ENCODE measurements at places on chromosomes 6 and 20. TPM values are rescaled to one million over a fixed set of nuclear protein-coding genes. Genes with fewer than 3 reads are reported as not detected.

GRCh38 chr6:57040011-57040410 lies 6.5 kb upstream of the KIAA1586 start:
- DNase-seq = no peak

DNA sequence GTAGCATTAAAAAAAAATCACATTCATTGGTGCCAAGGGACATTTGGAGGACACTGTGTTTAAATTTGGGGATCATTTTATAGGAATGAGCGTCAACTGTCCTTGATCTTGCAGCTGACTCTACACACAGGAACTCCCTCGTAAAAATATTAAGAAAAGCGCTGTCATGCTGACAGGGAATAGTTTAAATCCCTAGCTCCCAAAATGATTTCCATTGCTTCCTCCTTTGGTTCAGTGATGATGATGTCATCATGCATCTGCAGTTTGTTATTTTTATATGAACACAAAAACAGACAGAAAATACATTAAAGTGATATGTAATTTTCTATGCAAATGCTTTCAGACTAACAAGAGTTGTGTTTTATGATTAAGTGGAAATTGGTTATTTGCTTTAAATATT lies 275.6 kb downstream of the BTBD9 start:
- no peak for DNase-seq

- no peak for DNase-seq
Measured at GRCh38 chr6:76703285-76703684, 630.8 kb upstream of the IMPG1 start.

DNA sequence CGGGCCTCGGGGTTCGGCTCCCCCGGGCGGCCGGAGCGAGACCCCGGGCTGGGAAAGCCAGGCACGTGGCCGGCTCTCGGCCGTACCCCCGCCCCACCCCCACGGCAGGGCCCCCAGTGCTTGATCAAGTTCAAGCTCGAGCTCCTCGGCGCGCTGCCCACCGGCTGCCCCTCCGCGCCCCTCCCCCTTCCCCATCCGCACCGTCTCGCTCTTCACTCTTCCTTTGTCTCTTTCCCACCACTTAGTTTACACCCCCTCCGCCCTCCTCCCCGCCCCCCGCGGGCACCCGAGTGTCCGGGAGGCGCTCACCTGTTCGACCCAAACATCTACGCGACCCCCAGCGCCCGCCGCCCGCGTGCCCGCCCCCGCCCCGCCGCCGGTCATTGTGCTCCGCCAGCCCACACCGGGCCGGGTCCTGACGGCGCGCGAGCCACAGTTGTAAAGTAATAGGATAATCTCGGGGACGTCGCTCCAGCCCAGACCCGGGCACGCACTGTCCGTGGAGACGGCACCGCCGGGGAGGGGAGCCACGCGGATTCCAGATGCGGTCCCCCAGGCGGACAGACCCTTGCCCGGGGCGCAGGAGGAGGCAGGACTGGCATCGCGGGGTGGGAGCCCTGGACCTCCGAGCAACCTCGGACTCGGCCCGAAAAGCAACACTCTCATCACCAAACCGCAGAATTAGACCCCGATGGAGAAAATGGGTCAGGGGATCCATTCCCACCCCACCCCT lies 100.7 kb downstream of the NOL4L start:
- no peak for DNase-seq

DNA sequence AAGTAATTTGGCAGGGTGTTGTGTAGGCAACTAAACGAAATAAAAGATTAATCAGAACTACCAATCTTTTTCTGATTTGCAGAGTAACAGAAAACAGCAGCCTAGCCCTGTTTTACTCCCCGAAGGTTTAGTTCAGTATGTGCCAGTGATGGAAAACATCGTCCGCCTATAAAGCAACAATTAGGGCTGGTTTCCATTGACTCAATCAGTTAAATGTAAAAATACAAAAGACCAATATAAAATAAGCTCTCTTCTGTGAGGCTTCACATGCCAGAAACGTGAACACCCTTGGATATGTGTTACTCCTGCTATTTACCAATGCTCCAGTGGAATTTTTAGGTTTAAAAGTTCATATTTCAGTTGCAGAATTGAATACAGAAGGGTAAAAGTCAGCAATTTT lies 210.5 kb upstream of the RSPO3 start:
- no peak for DNase-seq

The HCK gene
- total RNA-seq = 20.1 TPM

The CLDN20 gene
- not detected for total RNA-seq

The FOXP4 gene
- 41.6 TPM for total RNA-seq
